Activated CD4-positive, alpha-beta T cell treated with anti-CD3 and anti-CD28 coated beads, Interleukin-2, amount 10 ng/mL, durations not matched to agents 7 days and 5 days (primary cell): ENCODE measurements at places on chromosomes 7 and 10. TPM values are rescaled to one million over a fixed set of nuclear protein-coding genes. Genes with fewer than 3 reads are reported as not detected.
A peak's percentile ranks its signal among the peaks of the same experiment; 100 is the strongest.

Gene ATRNL1
- 0.22 TPM for total RNA-seq

Gene ZNF12
- total RNA-seq, result 25.7 TPM

Gene PRPF18
- 29.2 TPM for total RNA-seq

Gene SFXN4
- 19.0 TPM for total RNA-seq

Gene EIF3A
- total RNA-seq, result 132 TPM

Gene ADCYAP1R1
- not detected for total RNA-seq

Gene LIPF
- total RNA-seq, result not detected

Gene TMEM184A
- not detected for total RNA-seq

Gene SLC37A3
- 28.5 TPM for total RNA-seq

Gene GALNT11
- total RNA-seq, result 18.9 TPM

Gene NUTM2E
- 0.67 TPM for total RNA-seq

Gene ACTL6B
- not detected for total RNA-seq

Gene SLC39A12
- total RNA-seq, result not detected

Gene ATOH7
- total RNA-seq, result not detected

GRCh38 chr10:100977436-100977835 lies 8.1 kb downstream of the SEMA4G start:
- DNase-seq, result no peak

- DNase-seq, result no peak
These were observed 106.4 kb downstream of the COL13A1 start for GRCh38 chr10:69908124-69908523.

DNA sequence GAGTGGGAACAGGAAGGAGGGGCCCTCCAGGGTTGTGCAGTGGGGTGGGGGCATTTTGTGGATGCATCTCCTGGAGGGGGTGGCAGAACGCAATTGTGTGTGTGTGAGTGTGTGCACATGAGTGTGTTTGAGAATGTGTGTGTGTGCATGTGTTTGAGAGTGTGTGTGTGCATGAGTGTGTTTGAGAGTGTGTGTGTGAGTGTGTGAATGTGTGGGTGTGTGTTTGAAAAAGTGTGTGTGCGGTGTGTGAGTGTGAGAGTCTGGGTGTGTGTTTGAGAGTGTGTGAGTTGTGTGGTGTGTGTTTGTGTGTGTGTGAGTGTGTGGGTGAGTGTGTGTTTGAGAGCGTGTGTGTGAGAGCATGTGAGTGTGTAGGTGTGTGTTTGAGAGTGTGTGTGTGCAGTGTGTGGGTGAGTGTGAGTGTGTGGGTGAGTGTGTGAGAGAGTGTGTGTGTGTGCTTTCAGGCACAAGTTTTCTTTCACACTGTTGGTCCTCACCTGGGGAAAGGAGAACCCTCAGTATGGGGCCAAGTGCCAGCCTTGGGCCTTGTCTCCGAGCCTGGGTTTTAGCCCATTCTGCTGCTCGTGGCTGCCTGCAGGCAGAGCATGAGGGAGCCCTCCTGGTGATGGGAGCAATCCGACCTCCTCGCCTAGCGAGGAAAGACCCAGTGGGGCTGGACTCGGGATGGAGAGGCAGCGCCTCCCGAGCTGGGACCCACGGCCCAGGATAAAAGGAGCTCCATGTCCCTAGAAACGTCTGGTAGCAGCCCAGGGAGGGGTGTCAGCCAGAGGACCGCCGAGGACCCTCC lies 35.6 kb downstream of the CDH23 start:
- no peak for DNase-seq

DNA sequence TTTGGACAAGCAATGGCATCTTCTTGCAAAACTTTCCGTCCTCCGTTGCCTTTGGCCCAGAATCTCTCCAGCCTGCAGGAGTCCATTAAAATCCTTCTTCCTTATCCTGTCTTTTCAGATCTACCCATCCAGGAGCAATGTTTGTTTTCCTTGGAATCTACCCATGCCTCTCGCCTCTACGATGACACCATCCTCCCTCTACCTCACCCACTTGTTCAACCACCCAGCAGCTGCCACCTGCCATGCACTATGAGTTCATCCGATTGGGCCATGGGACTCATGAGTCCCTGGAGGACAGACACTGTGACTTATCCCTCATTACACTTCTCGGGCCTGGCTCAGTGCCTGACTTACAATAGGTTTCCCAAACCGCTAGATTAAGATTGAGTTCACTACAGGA lies 26.8 kb upstream of the MGMT start:
- DNase-seq, result no peak

DNA sequence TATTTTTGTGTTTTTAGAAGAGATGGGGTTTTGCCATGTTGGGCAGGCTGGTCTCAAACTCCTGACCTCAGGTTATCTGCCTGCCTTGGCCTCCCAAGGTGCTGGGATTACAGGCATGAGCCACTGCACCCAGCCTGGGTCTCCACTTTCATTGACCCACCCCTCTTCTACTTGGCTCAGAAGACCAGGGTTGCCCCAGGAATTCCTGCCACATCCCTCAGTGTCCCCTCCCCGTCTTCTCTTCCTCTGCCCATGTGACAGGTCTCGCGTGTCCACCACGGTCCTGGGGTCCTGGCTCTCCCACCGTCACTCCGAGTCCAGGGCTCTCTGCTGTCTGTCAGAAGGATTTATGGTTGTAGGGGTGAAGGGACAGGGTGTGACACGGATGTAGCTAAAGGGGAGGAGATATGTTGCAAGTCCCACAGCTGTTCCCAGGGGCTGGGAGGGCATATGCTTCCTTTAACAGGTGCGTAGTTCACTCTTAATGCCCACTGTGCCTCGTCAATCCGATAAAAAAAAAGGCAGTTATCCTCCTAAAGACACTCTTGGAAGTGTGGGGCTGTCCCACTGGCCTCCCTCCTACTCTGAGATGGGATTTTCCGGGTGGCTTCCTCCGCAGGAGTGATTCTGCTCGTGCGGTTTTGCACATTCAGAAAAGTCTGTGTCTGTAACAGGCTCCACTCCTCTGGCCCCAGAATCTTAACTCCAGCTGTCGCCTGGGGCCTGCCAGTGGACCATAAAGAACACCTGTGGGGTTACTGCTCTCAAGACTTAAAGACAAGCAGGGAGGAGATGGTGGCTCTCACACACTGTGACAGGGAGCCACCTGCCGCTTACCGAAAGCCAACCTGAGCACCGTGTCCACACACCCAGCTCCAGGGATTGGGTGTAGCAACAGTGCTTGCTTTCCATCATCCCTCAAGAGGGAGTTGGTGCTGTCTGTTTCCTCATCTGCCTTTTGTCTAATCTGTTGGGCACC lies 36.7 kb upstream of the SHH start:
- DNase-seq, result no peak

DNA sequence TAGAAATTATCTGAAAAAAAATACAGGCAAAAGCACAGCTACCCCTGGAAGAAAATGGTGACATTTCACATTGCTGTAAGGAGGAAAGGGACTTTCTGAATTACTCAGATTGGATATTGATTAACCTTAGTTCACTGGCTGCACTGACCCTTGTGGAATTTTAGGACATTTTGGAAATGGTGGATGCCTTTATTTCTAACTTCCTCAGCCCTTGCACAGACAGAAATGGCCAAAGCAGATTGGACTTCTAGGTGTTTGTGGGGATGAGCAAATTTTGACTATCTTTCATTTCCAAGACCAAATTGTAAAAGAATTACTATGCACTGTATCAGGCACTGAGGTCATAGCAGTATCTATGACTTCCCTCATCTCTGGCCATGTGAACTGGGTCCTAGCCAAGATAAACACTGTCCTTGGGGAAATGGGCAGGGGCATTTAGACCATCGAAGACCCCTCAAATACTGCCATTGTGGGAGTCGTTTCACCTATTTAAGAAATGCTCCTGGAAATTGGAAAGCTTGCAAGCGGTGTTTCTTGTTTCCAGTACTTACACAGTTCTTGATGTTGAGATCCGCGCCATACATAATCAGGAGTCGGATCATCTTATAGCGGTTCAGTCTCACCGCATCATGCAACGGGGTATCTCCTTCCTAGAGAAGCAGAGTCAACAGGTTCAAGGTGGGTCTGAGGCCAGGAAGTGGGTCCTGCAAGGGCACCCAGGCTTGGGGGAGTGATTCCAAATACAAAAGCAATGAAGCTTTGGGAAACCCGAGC lies 5.7 kb downstream of the ANKRD1 start:
- DNase-seq, result no peak

DNA sequence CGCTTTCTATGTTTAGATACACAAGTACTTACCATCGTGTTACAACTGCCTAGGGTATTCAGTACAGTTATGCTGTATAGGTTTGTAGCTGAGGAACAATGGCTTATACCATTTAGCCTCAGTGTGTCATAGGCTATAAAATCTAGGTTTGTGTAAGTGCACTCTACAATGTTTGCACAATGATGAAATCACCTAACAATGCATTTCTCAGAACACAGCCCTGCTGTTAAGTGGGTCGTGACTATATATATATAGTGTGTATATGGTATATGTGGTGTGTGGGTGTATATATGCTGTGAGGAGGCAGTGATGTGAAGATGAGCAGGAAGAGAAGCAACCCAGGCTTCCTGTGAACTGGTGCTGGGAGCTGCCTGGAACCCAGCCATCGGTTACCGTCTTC lies 65.6 kb upstream of the MKI67 start:
- DNase-seq, result no peak

DNA sequence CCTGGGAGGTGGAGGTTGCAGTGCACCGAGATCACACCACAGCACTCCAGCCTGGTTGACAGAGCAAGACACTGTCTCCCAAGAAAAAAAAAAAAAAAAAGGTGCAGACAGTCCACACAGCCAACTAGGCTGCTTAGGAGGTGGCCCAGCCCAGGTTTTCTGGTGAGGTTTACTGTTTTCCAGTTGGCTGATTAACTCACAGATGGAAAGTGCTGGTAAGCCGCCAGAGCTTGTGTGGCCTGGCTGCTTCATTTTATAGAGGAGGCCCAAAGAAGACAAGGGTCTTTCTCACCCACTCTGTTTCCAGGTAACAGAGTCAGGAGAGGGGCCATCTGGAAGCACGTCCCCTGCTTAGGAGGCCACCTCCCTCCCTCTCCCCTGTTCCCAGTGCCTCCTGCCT lies 6.2 kb downstream of the RHBDD2 start:
- no peak for DNase-seq

GRCh38 chr10:36170943-36171501 lies 528.9 kb upstream of the FZD8 start:
- no peak for DNase-seq

DNA sequence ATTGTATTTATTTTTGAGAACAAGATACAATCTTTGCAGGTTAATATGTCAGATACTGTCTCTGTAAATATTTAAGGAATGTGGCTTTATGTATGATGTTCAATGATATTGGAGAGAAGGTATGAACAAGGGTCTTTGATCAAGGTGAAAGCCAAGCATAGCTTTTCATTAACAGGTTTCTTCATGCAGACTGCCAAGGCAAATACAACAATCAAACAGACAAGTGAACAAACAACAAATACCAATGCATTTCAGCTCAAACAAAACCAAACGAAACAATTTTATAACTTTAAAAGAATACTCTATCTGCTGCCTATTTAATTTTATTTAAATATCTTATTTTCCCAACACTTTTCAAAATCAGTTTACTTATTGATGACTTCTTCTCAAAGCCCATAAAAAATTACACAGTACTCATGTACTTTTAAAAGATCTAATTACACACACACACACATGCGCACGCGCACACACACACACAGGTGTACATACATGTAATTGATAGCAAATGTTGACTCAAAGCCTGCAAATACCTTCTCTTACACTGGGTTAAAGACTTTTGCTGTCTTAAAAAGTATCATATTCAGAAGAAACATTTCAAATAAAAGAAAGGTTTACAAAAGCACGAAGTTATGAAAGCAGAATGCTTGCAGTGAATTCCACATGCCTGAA lies 201.1 kb upstream of the CCDC6 start:
- no peak for DNase-seq

DNA sequence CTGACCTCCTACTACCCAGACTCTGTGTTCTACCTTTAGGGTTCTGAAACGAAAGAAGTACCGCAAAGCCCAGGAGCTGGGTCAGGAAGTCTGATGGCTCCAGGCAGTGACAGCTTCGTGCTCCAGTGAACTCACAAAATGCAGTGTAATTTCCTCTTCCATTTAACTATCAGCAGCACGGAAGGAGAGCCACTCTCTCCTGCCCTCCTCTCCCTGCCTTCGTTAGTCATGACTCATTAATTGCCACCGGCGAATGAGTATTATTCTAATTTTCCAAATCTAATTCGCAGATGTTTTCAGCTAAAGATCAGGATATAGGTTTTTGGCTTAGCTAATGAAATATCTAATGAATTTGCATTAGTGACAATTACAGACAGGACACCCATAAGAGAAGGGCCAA lies 1262.0 kb downstream of the TYW1 start:
- no peak for DNase-seq

DNA sequence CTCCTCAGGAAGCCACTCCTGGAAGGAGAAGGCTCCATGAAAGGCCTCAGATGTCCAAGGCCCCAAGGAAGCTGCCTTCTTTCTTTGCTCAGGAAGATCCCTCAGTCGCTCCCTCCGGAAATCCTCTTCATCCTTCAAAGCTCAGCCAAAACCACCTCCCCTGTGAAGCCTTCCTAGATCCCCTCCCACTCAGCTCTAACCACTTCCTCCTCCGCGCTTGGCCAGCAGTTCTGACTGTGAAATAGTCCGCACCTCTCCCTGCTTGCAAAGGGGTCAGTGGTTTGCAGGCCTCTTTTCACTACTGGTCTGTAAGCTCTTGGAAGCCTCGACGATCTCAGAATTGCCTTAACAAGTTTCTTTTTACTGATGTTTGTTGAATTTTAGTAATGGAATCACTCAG lies 23.9 kb downstream of the PYROXD2 start:
- DNase-seq, result peak; percentile 10

DNA sequence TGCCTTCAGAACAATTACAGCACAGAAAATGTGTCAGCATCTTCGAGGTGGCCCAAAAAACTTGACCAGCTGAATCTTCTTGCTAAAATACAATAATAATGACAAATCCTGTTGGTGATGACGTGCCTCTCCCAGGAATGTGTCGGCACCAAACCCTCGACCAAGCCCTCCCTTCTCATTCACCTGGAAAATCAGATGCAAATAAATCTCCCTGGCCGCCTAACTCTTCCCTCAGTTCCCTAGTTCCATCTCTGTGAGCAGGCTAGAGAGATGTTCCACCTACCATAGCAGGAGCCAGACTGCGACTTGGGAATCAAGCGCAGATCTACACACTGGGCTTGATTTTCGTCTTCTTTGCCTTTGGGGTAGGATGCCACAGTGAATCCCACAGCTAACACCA lies 4.1 kb downstream of the PRSS1 start:
- DNase-seq, result no peak

GRCh38 chr10:30687698-30688213 lies 58.2 kb upstream of the LYZL2 start:
- peak; percentile 81 for DNase-seq

GRCh38 chr7:157418204-157419034 lies 81.6 kb downstream of the DNAJB6 start:
- DNase-seq, result no peak

GRCh38 chr10:34190580-34190979 lies 624.5 kb downstream of the PARD3 start:
- DNase-seq, result no peak

DNA sequence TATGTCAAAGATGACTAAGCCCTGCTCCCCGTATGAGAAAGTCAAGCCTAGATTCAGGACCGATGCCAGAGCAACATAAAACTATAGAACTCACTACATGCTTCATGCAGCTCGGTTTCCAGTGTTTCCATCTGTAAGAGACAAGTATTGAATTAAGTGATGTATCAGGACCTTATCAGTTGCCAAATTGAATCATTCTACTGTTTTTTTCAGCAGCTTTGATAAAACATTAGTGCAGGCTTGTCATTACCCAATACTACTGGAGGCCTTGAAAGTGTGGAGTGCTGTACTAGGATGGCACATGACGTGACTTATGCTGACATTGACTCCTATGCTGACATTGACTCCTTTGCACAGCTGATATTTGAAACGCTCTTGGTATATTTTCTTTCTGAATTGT lies 10.8 kb upstream of the NRP1 start:
- DNase-seq, result no peak

- no peak for DNase-seq
These were observed 135.0 kb downstream of the STRA8 start for GRCh38 chr7:135368416-135369186.
